Hematopoietic multipotent progenitor cell treated with erythropoietin and hydrocortisone succinate and interleukin-3 and kit ligand, for 15 days (in vitro differentiated cells): ENCODE measurements at places on chromosomes 12 and 14.

DNA sequence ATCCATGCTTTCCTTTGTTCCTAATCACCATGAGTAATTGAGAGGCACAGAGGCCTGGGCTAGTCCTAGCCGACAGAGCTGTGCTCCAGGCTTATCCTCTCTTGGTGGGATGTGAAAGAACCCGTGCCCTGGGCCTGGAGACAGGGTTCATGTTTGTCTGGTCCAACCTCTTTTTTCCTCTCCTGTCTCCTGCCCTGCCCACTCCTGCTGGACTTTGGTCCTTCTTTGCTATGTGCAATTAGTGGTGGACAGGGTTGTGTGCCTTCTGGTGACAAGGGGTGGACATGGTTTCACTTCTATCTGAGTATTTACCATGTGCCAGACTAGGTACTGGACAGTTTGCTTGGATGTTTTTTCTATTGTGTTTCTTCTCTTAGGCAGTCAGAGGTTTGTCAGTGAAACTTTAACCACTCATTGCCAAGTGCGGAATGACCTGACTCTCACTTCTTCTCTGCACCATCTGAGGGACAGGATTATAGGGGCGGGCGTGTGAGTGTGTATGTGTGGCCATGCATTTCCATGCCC, 126.1 kb downstream of the SMOC1 start:
- DNase-seq: no peak

GRCh38 chr12:92574911-92575570, 127.7 kb upstream of the PLEKHG7 start:
- DNase-seq: no peak

DNA sequence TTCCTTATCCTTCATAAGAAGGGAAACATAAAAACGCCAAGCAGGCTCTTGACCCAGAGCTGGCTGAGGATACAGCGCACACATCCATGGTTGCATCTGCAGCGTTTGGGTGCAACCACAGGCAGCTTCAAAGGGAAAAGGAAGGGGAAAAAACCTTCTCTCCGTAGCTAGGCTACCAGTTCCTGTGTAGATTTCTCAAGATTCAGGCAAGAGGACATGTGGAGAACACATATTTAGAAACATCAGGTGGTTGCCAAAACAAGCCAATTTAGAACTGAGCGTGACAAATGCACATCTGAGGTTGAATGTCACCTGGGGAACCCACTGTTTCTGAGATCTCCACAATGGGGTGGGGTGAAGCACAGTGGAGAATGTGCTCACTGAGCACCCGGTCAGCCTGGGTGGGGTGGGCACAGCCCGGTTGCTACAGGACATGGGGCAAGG, 78.3 kb upstream of the BDKRB2 start:
- no peak for DNase-seq

DNA sequence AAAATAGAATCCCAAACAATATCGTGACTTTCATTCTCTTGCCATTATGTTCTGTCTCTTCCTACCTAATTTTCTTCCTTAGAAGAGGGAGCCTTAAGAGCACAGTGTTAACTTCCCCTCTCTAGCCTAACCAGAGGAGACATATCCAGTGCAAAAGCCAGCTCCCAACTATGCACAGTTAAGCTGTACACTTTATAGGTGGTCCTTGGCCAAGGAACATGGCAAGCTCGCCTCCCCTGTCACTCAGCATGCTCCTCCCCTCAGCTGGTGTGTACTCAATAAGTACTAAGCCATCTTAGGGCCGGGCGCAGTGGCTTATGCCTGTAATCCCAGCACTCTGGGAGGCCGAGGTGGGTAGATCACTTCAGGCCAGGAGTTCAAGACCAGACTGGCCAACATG, 255.1 kb upstream of the TMPO start:
- DNase-seq: no peak

- DNase-seq: no peak
These were observed 88.8 kb downstream of the TMX1 start for GRCh38 chr14:51328772-51329353.

DNA sequence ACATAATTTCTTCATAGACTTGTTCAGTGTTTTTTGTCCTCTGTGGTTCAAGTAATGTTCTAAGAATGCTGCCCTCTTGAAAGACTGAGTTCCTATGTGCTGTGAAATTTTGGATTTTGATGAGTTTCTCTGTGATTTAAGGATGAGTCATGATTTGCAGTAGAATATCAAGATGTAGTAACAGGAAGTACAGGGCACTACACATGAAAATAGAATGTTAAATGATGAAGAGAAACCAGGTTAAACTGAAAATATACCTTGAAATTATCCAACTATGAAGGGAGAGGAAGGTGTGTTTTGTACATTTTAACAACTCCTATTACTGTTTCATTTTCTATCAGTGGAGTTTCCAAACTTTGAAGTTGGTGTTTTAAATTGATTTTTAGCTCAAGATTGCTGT, 4.8 kb downstream of the ELK3 start:
- DNase-seq: no peak

DNA sequence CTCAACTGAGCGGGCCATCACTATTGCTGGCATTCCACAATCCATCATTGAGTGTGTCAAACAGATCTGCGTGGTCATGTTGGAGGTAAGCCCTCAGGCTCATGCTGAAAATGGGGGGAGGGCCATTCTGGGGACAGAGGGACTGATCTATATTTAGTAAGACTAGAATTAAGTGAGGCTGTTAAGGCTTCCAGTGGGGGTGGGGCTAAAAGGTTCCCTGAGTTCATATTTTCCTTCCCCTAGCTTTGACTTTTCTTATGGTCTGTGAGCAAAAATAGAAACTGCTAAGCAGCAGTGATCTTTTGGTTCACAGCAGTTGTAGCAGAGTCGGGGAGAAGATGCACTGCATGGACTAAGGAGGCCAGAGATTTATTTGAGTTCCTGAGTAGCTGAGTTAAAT, 9.2 kb downstream of the PCBP2 start:
- no peak for DNase-seq
